ENCODE measurements at places on chromosomes 4 and X.

DNA sequence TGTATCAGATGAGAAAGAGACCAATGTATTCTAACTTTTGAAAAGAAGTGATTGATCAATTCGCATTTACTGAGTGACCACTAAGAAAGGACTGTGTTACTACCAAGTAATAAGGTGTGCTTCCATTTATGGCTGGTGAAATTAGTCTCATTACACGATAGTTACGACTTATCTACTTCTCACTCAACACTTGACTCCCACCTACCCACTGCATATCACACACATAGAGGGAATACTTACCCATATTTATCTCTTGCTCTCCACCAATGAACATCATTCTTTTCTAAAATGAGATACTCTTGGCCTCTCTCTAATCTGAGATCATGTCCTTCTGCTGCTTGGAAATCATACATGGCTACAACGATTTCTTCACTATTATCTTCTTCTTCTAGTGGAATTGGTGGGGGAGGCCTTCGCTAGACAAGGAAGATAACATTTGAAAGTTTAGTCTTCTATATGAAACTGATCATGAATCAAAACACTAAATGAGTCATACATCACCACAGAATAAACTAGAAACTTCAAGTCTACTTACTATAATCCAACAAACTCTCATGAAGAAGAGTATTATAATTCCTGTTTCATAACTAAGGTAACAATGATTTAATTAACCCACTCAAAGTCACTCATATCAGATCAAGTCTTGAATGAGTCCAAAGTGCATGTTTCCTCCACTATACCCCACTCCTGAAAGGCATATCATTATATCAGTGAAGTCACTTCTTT is 33.7 kb upstream of the TXK start:
- DNase-seq, result no peak

DNA sequence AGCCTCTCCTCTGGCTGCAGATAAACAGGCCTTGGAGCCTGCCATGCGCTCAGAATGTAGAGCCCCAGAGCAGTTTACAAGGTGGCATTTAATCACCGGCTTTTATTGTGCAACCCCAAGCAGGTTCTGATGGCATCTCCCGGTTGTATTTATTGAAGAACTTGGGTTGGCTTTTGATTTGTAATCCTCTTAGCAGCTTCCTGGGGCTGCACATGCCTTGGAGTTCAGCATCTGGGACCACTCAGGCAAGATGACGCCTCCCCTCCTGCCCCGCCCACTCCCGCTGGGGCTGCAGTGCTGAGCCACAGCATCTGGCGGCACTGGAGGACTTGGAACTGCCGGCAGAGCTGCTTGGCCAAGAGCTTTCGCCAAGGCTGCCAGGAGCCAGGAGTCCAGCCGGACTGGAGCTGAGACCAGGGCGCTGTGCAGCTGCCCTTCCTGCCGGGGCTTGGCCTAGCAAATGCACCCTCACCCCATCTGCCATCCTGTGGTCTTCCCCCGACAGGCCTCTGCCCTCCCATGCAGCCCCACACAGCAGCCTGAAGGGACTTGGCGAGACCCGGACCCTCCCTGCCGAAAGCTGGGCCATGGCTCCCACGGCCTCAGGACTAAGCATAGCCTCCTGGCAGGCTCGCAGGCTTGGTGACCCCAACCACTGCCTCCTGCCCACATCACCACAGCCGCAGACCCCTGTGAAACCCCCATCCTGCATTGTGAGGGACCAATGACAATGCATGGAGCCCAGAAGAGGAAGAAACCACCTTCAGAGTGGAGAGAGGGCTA is 5.4 kb downstream of the HTRA3 start:
- DNase-seq, result no peak

DNA sequence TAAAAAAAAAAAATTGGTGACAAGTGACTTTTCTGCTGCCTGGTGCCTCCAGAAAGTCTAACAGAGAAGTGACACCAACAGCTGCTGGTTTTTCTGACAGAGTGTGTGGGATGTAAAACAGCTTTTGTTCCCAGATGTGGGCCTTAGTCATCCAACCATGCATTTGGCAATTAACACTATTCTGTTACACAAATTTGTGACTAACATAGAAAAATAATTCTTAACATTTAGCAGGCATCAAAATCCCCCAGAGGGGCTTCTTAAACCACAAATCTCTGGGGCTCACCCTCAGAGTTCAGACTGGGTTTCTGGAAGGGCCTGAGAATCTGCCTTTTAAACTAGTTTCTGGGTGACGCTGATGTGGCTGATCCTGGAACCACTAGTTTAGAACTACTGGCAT is 100.5 kb upstream of the PCDH7 start:
- DNase-seq, result no peak

GRCh38 chr4:35939751-35940150 is 304.6 kb downstream of the ARAP2 start:
- DNase-seq, result no peak

GRCh38 chr4:107069049-107069448 is 32.9 kb upstream of the DKK2 start:
- no peak for DNase-seq

DNA sequence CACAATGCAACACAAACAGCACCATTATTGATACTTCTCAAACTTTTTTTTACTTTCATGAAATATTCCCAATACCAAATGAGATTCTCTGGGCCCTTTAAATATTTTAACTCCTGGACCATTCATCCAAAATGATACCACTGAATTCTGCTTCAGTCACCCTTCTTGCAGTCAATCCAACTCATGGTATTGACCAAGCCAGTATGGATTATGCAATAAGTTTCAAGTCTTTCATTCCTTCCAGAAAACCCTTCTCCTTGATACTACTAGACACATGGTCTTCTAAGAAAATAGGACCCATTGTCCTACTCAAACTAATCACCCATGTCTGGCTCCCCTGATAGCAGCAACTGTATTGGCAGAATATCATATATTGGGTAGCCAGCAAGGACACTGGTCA is 23.0 kb downstream of the ZNF721 start:
- DNase-seq, result no peak

DNA sequence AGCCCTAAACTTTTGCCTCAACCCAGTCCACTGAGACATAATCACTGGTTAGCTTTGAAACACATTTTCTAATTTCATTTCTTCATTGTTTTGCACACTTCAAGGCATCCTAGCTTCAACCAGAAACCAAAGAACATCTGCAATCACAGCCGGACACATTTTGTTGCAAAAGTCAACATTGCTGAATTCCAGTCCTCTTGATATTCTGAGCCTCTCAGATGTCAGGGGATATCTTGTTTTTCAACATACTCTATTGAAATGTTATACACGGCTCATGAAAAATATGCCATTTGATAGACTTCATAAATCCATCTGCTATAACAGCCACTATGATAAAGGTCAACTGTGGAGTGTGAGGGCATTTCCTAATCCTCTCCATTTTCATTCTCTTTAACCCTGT is 241.6 kb upstream of the PUDP start:
- no peak for DNase-seq

DNA sequence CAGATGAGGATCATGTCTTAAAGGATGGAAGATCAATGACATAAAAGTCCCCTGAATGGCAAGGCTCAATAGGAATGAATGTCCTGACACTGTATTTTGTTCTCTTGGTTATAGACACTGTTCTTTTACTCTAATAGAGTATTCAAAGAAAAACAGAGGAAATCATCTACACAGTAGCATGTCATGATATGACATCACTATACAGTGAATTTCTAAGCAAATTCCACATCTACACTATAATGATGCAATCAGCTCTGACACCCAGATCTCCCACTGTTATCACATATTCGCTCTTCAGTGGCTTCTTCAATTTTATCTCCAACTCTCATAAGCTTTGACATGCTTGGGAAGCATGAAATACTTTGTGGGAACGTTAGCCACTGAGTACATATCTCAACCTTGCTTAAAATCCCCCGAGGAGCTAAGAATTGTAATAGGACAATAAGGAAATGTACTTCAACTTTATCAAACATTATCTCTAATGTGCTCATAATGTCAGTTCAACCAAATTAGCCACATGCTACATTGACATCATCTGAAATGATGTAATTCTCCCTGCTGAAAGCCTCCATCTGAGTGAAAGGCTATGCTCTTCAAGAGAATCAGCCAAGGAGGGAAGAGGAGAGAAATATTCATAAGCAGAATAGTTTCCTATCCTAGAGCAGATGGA is 139.6 kb upstream of the PTCHD1 start:
- no peak for DNase-seq

DNA sequence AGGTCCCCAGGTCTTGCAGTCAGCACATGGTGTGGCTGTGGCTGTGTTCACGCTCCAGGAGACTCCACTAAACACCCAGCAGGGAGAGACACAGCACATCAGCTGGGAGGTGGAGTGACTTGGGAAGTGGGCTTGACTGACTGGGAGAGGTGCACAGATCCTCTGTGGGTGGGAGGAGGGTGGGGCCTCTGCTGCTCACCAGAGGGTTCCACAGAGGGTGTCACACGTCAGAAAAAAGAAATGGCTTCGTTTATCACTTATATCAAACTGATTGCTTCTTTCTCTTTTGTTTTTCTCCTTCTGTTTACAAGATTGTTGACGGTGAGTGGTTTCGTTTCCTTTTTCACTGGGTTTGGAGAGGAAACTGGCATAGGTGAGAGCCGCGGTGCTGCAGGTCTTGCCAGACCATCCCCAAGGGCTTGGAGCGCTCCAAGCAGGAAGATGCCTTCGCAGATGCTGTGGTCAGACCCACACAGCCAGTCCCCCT is 24.8 kb upstream of the FAM193A start:
- DNase-seq, result no peak

- DNase-seq, result no peak
Measured at GRCh38 chr4:79528241-79528706, 120.2 kb upstream of the GK2 start.

DNA sequence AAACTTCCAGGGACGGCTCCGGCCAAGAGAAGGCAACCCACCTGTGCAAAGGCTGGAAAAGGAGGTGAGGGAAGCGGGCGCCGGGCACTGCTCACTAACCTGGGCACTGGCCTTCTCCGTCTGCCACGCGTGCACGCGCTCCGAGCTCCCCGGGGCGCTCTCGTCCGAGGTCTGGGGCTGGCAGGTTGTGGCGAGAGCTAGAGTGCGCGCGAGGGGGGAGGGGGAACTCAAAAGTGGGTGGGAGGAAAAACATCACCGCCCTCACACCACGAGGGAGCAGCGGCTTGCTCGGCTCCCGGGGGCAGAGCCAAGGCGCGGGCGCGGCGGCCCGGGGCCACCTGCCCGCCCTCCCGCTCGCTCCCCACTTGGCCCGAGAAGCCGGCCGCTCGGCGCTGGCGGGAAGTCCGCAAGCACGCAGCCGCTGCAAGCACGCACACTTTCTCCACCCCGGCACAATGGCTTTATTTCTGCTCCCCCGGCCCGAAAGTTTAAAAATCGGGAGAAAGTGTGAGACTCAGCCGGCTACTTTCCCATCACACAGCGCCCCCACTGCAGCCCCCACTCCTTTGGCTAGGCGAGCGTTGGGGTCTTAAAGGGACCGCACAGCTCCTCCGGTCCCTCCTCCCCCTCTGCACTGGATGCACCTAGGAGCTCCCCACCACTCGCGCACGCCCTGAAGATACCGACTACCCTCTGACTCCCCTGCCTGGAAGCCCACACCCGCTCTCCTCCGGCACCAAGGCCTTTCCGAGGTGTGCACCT is at the start of gene CHRDL1:
CHRDL1 (minus strand) TSS at position 173 of the 762 bp plus-strand sequence. CDS start 3,636 bp downstream, outside the sequence.
- DNase-seq, result no peak

GRCh38 chr4:15906020-15906443 is 32.5 kb downstream of the FGFBP1 start:
- no peak for DNase-seq

DNA sequence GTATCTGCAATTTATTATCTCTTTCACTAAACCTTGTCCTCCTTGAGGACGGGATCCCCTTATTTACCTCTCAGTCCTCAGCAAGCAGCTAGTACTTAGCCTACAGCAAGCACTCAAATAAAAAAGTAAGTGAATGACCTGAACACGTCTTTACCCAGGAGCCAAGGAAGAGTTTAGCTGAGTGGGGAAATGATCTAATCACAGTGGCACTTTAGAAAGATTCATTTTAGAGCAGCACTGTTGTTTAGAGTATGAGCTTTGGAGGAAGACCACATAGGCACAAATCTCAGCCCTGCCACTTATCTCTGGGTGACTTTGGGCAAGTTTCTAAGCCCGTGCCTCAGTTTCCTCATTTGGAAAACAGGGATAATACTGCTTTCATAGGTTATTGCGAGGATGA is 2.7 kb downstream of the FAM120C start:
- no peak for DNase-seq

- no peak for DNase-seq
Measured at GRCh38 chr4:152944666-152945320, 8.7 kb downstream of the FHDC1 start.

GRCh38 chr4:5843573-5844530 is 49.0 kb downstream of the CRMP1 start:
- no peak for DNase-seq

DNA sequence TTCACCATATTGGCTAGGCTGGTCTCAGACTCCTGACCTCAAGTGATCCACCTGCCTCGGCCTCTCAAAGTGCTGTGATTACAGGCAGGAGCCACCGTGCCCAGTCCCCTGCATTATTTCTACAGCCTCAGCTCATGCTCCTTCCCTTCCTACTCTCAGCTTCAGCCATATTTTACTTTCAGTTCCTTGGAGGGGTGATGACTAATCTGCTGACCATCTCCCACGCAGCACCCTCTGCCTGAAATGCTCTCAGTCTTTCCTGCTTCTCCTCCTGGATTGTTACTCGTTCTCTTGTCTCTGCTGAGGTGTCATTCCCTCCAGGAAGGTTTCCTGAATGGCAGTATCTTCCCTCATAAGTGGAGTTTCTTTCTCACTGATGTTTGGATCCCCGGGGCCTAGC is 63.3 kb downstream of the MOSPD2 start:
- DNase-seq, result no peak

DNA sequence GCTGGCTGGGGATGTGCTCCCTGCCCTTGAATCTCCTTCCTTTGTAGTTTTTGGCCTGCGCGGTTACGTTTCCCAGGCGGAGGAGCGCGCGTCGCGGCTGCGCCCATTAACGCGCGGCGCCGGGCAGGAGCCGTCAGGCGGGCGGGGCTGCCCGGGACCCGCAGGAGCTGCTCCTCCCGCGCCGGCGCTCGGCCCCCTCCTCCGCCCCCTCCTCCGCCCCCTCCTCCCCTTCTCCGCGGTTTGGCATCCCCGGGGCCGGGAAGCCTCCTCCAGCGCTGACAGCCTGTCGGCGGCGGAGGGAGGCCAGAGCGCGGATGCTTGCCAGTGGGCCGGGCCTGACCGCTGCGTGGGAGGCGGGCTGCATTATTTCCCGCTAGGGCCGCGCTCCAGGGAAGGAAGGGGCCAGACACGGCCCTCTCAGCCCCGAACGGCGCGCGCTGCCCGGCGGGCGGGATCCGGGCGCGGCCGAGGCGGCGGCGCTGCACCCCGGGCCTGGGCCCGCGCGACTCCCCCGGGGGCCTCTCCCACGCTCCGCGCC is at the start of gene DCLK2:
DCLK2 (plus strand) TSS at position 405 of the 538 bp plus-strand sequence. CDS start 583 bp downstream, outside the sequence.
- no peak for DNase-seq

Data from stimulated activated CD8-positive, alpha-beta memory T cell treated with anti-CD3 and anti-CD28 coated beads, Interleukin-12 subunit alpha, Interleukin-12 subunit beta, amount 100 ng/mL, for 1 hour (primary cell).